ENCODE measurements at places on chromosomes 16 and 17.

- DNase-seq = no peak
Observed at GRCh38 chr16:88816736-88817535, 5.2 kb upstream of the APRT start.

DNA sequence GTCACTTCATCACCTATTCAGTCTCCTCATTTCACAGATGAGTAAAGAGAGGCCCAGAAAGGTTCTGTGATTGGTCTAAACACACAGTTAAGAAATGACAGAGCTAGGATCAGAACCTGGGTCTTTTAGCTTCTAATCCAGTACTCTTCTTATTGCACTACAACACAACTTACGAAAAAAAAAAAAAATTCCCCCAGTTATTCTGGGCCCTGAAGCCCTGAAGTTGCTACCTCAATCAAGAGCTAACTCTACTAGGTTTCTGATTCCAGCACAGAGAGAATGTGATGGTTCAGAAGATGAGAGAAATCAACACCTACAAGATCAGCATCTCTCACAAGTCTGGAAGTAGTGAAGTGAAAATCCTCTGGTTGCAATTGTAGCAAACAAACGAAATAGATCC lies 37.3 kb downstream of the GRB7 start:
- DNase-seq = no peak

DNA sequence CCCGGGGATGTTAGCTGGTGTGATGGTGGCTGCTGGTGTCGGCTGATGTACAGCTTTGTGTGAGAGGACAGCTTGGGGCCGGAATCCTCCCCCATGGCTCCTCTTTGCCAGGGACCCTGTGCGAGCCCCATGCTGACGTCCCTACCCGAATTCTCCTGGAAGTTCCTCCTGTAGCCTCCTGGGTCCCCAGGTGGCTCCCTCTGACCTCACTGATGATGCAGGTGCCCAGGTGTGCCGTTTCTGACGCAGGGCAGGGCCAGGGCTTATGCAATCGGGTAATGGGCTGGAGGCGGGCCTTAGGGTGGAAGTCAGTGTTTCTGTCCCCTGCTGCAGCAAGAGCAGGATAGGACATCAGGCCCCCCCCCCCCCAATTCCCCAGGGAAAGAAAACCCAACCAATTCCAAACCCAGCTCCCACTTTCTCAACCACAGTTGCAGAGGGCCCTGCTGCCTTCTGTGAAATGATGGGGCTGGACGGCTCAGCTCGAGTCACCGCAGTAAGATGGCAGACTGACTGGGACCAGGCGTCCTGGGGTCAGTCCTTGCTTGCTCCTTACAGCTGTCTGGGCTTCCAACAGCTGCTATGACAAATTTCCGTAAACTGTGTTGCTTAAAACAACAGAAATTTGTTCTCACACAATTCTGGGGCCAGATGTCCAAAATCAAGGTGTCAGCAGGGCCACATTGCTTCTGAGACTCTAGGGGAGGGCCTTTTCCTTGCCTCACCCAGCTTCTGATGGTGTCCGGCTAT lies 139.0 kb upstream of the PLCG2 start:
- DNase-seq = no peak

- no peak for DNase-seq
Observed at GRCh38 chr16:5776876-5777275, 679.3 kb upstream of the EEF2KMT start.

- no peak for DNase-seq
Observed at GRCh38 chr17:79669861-79670260, 59.0 kb upstream of the RBFOX3 start.

- no peak for DNase-seq
Observed at GRCh38 chr16:11412965-11413887, 68.0 kb downstream of the RMI2 start.

DNA sequence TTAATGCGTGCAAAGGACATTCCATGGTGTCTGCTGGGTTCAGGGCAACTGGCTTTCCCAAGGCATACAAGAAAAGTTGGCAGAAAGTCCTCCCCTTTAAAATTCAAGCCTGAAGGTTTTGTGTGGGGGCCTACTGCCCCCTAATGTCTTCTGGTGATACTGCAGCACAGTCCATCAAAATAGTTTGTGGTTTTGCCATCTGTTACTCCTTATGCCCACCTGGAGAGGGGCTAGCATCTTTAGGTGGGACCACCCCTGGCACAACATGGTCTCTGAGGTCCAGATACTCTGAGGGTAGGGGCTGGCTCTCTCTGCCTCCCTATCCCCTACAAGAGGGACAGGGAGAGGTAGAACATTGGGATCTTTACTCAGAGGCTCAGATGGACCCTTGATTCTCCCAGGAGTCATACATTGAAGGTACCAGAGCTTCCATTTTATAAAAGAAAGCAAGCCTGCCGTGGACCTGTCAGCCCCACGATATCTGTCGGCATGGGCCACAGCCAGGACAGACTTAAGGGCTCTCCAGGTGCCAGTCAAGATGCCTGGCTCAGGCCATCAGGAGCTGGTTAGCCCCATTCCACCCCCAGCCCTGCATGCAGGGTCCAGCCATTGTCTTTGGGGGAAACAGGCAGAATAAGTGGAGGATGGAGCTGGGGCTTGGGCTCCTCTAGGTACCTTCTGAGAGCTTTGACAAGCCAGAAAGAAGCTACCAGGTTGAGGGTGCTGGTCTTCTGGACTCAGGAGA lies 6.3 kb downstream of the ESRP2 start:
- no peak for DNase-seq

DNA sequence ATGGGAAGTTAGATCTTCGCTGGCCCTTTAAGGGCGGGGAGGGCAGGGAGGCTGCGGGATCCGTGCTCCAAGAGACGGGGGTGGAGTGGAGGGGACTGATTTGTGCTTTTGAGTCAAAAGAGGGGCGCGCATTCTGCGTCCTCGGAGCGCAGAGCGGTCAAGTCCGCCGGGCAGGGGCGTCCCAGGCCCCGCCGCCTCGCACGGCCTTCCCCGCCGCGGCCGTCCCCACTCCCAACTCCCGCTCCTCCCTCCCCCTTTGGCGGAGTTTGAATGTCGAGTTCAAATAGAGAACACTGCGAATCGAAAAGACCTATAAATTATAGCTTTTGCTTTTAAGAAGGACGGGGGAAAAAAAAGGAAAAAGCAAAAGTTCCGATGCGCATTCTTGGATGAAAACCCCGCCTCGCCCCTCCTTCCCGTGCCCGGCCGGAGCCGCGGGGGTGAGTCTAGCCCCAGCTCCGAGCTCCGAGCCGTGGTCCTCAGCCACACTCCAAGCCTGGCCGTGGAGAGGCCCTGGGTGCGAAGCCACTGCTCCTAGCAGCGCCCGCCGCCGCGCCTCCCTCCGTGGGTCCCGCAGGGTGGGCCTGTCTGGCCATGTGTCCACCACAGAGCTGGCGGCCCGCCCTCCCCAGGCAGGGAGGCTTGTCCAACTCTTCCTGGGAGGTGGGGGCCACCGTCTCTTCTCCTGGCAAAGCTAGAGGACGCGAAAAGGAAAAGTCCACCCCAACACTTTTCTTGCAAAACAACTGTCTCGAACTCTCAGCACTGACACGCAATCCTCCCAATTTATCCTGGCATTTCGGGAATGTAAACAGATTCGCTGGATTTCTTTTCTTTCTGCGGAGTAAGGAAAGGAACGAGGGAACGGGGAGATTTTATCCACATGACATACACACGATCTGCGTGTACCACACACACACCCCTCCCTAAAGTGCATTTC lies 3.6 kb downstream of the CBX8 start:
- DNase-seq = no peak

GRCh38 chr17:63675607-63676546 lies 24.0 kb downstream of the LIMD2 start:
- DNase-seq = no peak

DNA sequence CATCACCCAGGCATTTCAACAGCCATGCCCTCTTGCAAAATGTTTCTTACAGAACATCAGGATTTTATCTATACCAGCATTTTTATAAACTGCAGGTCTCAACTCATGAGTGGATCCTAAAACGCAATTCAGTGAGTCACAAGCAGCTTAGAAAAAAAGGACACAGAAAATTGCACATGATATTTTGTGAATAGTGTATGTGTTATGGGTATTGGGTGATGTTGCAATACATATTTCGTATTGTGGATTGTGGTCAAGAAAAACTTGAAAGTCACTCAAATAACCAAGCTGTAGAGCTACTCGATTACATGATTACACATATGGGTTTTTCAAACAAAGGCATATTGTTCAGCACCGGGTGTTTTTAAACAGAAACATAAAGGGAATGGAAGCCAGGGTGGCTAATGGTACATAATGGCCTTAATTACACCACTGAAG lies 1.4 kb downstream of the WIPI1 start:
- DNase-seq = no peak

DNA sequence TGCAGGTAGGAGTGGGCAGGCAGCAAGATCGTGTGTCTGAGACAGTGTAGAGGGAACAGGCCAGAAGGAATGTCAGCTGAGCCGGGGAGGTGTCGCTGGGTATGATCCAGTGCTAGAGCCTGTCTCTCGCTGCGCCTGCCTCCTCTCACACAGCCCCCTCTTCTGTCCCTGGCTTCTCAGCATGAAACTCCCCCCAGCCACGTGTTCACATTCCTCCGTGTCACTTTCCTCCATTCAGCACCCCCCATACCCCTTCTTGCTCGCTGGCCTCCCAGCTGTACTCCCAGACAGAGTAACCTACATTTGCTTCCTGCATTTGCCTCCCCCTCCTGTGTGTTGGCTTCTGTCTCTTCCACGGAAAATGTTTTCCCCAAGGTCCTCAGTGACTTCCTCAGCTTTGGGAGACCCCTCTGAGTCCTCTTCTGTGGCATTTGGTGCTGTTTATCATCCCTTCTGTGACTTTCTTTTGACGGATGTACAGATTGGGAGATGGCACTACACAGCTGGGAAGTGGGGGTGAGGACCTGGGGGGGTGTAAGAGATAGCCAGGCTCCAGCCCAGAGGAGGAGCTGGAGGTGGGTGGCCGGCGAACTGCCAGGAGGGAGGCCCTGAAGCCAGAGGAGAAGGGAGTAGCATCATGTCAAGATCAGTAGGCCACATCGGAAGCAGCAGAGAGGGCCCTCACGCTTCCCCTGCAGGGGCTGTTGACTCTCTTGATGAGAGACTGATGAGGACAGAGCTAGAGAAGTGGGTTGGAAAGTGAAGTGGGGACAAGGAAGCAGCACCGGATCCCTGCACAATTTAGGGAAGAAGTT lies 19.2 kb downstream of the SGF29 start:
- DNase-seq = no peak

- no peak for DNase-seq
Observed at GRCh38 chr17:9900044-9900594, 5.0 kb downstream of the RCVRN start.

GRCh38 chr17:64164596-64165285 lies 34.8 kb upstream of the ERN1 start:
- DNase-seq = no peak

- DNase-seq = peak; percentile 98
Observed at GRCh38 chr17:8192070-8192815, 2.3 kb upstream of the BORCS6 start.

DNA sequence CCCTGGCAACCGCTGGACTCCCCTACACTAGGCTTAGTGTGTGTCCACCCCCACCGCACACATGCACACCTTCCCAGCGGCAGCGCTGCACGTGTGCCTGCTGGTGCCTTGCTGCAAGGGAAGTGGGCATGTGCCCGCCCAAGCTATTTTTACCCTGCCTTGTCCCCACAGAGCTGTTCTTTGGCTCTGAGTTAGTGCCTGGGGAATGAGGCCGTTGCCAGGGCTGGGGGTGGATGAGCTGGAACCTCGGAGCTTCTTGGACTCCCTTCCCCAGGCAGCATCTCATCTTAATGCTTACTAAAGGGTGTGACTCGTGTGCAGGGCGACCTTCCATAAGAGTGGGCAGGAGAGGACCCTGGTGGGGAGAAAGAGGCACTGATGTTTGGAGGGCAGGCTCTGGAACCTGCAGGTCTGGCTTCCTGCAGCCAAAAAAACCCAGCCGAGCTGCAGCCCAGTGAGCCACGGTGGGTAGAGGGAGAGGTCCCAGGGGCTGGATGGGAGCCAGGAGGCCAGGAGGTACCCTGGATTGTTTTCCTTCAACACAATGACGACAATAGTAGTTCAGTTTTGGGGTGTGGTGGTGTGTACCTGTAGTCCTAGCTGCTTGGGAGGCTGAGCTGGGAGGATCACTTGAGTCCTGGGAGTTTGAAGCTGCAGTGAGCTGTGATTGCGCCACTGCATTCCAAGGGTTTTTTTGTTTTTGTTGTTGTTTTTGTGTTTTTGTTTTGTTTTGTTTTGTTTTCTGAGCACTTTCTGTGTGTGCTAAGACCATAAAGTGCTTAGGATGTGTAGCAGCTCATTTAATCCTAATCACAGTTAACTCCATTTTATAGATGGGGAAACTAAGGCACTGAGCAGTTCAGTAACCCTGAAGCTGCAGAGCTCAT lies 119.1 kb downstream of the RAB11FIP4 start:
- no peak for DNase-seq

GRCh38 chr17:4365628-4366326 lies 698 bp downstream of the UBE2G1 start:
- DNase-seq = no peak

DNA sequence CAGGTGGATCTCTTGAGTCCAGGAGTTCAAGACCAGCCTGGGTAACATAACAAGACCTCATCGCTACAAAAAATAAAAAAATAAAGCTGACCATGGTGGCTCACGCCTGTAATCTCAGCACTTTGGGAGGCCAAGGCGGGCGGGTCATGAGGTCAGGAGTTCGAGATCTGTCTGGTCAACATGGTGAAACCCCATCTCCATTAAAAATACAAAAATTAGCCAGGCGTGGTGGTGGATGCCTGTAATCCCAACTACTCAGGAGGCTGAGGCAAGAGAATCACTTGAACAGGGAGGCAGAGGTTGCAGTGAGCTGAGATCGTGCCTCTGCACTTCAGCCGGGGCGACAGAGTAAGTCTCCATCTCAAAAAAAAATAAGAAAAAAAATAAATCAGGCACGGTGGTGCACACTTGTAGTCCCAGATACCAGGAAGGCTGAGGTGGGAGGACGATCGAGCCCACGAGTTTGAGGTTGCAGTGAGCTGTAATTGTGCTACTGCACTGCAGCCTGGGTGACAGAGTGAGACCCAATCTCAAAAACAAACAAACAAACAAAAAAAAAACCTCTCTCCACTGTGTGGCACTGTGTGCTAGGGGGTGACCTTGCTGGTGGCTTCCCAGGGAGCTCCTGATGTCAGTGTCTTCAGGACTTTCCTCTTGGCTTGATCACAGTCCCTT lies 19.8 kb upstream of the MAPK3 start:
- no peak for DNase-seq

DNA sequence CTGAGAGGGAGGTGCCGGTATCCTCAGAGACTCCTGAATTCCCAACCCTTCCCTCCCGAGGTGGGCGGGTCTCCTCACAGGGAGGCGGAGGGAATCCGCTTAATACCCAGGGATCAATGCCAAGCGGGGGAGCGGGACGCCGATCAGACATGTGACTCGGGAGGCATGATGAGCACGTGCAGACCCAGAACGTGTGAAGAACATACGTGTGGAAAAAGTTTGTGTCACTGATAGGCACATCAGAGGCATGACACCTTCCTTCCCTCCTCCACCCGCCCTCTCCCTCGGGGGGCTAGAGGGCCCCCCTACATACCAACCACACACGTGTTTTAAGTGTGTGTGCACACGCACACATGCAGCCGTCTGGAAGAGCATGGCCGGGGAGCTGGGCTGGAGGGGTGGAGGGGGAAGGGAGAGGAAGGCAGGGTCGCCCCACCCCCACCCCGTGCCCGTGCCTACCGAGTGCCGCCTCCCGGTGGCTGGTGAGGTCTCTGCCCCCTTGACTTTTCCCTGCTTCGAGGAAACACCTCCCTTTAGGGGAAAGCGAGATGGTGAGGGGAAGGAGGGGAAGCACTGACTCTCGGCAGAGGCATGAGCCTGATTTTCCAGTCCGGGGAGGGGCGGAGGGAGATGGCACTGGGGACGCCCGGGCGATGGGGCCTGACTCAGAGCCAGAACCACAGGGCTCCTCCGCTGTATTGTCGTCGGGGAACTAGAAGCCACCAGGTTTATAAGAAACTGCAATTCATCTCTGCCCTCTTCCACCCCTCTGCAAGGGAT lies 12.1 kb upstream of the TBX21 start:
- no peak for DNase-seq

- DNase-seq = no peak
Observed at GRCh38 chr16:70444249-70445063, 5.6 kb upstream of the ST3GAL2 start.
